ENCODE measurements at places on chromosomes 4 and X. TPM values are rescaled to one million over a fixed set of nuclear protein-coding genes. Genes with fewer than 3 reads are reported as not detected.

The CITED1 gene
- polyA plus RNA-seq, result 12.6 TPM

The TRIM2 gene
- polyA plus RNA-seq, result 78.6 TPM

The BEND4 gene
- polyA plus RNA-seq, result 1.7 TPM

The PABPC5 gene
- 5.2 TPM for polyA plus RNA-seq

The TMEM35A gene
- polyA plus RNA-seq, result 7.9 TPM

The LRCH2 gene
- polyA plus RNA-seq, result 15.3 TPM

GRCh38 chr4:158315706-158316105, 105.4 kb downstream of the TMEM144 start:
- no peak for DNase-seq

- DNase-seq, result no peak
Observed at GRCh38 chr4:52199574-52200338, 148.7 kb downstream of the SPATA18 start.

- DNase-seq, result no peak
Observed at GRCh38 chr4:95105112-95105511, 347.4 kb downstream of the BMPR1B start.

GRCh38 chr4:152939621-152940020, 3.5 kb downstream of the FHDC1 start:
- DNase-seq, result no peak

GRCh38 chr4:91989914-91990313, 313.9 kb upstream of the GRID2 start:
- DNase-seq, result no peak

GRCh38 chrX:50536955-50537354, 66.3 kb upstream of the DGKK start:
- no peak for DNase-seq

- DNase-seq, result no peak
Observed at GRCh38 chr4:187436251-187436650, 559.3 kb upstream of the ZFP42 start.

- no peak for DNase-seq
Observed at GRCh38 chrX:152070144-152070543, 68.2 kb downstream of the MAGEA10 start.

GRCh38 chr4:140426610-140427105, 790 bp downstream of the CLGN start:
- DNase-seq, result peak; percentile 27

DNA sequence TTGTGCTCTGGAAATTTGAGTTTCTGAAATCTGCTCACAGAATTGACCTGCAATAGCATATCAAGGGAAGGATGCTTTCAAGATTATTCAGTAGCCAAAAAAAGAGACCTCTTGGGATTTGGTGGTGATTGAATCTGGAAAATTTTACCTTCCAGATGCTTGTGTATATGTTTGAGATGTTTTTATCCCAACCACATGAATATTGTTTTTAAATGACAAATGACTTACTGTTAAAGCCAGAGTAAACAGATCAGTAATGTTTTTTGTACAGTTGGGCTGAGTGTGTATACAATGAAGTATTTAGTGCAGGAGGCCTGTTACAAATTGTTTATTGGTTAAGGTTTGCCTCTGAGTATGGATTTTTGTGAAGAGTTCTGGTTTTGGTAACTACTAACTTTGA, 126.5 kb downstream of the CBR4 start:
- DNase-seq, result no peak

GRCh38 chr4:189311251-189311650, 629.4 kb upstream of the FRG1 start:
- no peak for DNase-seq

DNA sequence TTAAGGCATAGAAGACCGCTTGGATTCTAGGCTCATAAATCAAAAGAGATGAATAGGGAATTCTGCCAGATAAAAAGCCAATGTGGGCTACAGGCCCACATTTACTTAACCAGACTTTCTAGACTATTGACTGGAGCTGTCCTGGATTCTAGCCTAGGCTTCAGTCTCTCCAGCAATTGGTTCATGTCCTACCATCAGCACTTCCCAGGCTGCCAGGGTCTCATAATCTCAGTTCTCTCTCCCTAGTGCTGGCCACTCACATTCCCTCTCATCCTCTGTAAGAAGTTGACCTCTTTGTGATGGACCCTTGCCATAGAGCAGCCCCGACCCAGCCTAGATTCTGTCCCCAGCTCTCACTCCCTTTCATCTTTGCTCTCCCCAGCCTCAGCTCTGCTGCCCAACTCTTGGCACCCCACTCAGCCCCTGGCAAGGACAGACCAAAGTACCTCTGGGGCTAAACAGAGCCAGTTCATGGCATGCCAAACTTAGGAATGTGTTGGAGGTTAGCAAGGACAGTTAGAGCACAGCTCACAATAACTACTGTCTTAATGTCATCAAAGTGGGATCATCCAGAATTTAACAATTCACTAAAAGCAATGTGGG, 396.2 kb downstream of the INPP4B start:
- no peak for DNase-seq

DNA sequence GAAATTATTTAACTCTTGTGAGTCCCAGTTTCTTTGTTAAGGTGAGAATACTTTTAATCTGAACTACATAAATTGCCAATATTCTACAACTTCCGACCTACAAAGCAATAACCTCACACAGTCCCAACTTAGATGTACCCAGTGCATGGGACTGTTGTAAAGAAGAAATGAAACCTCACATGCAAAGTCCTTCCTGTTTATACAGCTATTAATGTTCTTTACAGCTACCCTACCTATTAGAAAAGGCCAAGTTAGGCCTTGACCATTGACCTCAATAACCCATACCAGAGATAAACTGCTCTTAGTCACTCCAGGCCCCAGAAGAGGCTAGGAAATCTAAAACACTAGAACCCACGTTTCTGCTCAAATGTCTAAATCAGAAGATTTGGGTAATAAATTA, 920.1 kb upstream of the TENM3 start:
- no peak for DNase-seq

DNA sequence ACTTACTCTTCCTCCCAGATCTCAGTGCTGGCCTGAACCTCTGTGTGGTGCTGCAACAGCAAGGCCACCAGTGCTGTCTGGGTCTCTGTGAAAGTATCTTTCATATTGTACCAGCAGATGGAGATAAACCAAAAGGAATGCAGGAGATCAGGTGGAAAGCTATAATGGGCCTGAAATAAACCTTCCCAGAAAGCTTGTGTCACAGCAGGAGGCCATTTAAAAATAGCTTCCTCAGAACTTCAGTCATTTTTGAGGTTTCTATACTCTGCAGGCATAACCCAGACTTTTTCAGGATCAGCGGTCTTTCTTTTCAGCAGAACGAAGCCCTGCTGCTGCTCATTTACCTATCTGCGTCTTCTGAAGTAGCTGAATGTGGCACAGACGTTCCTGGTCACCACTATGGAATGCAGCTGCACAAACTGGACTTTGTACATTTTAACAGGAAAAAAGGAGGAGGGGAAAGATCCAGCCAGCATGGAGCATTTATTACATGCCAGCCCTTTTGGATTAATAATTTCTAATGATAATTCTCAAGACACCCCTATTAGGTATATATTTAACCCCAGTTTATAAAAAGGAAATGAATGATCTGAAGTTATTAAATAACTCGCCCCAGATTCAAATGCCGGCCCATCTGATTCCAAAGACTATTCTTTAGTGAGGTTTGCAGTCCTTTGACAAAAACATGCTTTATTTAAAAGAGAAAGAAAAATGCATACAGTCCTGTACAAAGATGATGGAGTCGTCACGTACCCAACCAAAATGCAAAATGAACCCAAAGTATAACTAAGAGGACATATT, 119.7 kb downstream of the NFKB1 start:
- DNase-seq, result peak; percentile 61

DNA sequence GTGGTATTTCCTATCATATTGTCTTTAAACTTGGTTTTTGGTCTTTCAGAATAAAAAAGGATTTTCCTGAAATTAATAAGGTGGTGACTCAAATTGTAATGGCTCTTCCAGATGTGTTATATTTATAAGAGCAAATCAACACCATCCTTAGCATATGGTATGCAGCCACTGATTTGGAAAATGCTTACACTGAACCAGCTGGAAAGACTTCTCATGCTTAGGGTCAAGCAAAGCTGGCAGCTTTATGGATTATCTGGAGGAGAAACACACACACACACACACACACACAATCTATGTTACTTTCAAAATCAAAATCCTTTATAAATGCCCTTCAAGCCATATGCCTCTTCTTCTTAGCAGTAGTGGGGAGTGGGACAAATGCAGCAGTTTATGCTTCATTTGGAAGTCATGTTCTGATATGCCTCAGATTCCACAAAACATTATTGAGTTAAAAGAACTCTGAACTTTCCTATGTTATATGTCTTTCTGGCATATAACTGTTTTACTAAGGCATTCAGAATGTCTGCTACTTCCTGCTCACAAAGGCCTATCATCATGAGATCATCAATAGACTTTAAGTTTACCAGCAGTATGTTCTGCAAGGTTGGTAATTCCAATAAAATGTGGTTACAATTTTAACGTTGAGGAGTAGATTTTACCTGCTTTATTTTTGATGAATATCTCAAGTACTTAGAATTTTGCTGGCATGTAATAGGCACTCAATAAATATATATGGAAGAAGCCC, 72.9 kb upstream of the PRDM5 start:
- no peak for DNase-seq

GRCh38 chr4:112058433-112058832, 86.8 kb upstream of the FAM241A start:
- DNase-seq, result no peak

- DNase-seq, result no peak
Observed at GRCh38 chr4:26879805-26880204, 19.2 kb downstream of the STIM2 start.

GRCh38 chrX:68876731-68877130, 47.9 kb downstream of the EFNB1 start:
- no peak for DNase-seq

DNA sequence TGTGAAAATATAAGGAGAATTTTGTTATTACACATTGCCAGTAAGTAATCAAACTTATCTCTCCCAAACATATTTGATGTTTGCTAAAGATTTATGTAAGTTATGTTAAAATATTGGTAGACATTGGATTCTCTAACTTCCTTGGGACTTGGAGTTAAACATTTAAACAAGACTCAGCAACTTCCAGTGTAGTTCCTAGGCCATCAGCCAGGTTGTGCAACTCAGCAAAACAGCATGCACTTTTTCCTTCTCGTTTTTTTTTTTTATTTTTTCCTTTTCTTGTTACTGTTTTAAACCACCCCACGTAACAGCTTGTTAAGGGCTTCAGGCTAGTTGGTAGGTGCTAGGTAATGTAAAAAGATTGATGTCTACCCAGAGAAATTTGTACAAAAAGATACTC, 510.4 kb downstream of the ANKRD50 start:
- DNase-seq, result no peak

- no peak for DNase-seq
Observed at GRCh38 chr4:132195176-132195575, 953.9 kb upstream of the PCDH10 start.

- DNase-seq, result peak; percentile 40
Observed at GRCh38 chrX:125203737-125204578, 115.7 kb upstream of the TEX13C start.

DNA sequence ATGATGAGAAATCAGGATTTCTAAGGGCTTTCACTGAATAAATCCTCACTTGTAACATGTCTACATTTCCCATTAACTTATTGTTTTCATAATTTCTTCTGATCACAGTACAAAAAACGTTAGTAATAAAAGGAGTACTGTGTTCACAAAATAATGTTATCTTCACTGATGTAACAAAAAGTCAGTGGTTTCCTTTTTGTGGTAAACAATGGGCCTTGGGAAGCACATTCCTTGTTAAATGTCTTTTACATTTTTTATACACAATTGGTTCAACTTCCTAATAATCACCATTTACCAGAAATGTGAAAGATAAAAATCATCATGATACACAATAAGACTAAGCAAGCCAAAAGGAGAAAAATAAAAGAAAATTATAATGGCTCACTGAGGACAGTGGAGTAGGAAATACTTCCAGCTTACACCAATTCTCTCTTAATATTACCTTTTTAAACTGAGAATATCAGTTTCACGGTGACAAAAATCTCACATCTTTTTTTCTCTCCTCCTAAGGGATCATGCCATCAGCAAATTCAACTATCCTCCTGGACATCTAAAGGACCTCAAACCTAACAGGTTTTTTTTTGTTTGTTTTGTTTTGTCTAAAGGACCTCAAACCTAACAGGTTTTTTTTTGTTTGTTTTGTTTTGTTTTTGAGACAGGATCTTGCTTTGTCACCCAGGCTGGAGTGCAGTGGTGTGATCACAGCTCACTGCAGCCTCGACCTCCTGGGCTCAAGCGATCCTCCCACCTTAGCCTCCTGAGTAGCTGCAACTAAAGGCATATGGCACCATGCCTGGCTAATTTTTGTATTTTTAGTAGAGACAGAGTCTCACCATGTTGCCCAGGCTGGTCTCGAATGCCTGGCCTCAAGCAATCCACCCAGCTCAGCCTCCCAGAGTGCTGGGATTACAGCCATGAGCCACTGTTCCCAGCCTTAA, 57.3 kb downstream of the FRYL start:
- no peak for DNase-seq

- no peak for DNase-seq
Observed at GRCh38 chr4:183249854-183250253, 70.2 kb downstream of the CLDN22 start.

GRCh38 chr4:88940506-88940905, 116.5 kb downstream of the FAM13A start:
- no peak for DNase-seq

DNA sequence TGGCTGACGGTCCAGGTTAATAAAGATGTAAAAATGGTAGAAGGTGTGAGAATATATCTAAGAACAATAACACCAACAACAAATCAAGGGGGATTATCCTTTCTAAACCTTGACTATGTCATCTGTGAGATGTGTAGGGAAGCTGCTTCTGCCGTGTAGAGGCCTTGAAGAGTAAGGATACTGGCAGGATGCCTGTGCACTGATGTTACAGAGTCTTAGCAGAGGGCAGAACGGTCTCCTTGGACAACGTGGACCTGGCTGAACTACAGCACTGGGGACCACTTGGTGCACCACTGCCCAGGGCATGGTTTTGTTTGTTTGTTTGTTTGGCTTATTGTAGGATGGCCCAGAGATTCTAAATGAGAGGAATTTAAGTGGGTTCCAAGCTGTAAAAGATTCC, 33.5 kb downstream of the GPAT3 start:
- DNase-seq, result no peak

GRCh38 chr4:15482842-15483241, 13.2 kb downstream of the CC2D2A start:
- no peak for DNase-seq
